Nucleus accumbens (tissue), 56 donors: ENCODE measurements at places on chromosomes 6 and 20.

DNA sequence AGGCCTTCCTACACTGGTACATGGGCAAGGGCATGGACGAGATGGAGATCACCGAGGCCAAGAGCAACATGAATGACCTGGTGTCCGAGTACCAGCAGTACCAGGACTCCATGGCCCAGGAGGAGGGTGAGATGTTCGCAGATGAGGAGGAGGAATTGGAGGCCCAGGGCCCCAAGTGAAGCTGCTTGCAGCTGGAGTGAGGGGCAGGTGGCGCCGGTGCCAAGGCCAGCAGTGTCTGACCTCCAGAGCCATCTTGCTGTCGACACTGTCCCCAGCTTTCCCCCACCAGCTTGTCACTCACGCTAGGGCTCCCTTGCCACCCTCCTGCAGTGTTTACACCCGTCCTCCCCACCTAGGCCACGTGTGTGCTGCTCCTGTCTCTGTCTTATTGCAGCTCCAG is 12.2 kb downstream of the GABRR2 start:
- DNase-seq: no peak

- DNase-seq: no peak
Observed at GRCh38 chr6:17497535-17498095, 102.5 kb upstream of the FAM8A1 start.

DNA sequence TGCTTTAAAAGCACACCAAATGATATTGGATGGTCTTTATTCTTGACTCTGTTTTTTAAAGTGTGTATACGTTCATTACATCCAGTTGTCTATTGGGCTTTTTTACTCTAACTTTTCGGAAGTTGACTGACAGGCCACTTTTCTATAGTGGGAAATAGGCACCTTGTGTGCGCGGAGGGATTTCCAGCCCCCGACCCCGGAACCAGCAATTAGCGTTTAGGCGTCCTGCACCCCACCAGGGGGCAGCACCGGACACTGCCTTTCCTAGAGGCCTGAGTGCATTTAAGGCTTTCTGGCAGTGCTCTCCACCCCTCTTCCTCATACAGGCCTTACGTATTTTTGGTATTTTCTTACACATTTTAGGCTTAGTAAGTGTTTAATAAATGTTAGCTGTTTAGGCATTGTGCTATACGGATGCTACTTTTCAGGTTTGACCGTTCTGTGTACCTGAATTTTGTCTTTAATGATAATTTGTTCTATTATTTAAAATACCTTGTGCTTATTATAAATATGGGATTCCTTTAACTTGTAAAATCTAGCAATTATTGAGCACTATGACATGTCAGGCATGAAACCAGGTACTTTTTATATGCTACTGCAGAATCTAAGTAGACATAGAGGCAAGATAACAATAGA is 231.8 kb downstream of the BCKDHB start:
- peak; percentile 15 for DNase-seq

- DNase-seq: no peak
Observed at GRCh38 chr6:84773133-84773430, 8.7 kb upstream of the TBX18 start.

- DNase-seq: no peak
Observed at GRCh38 chr6:45044086-45044485, 284.0 kb upstream of the RUNX2 start.

- no peak for DNase-seq
Observed at GRCh38 chr6:153595903-153596302, 443.1 kb upstream of the OPRM1 start.
